ENCODE measurements at places on chromosomes 7 and 10.

DNA sequence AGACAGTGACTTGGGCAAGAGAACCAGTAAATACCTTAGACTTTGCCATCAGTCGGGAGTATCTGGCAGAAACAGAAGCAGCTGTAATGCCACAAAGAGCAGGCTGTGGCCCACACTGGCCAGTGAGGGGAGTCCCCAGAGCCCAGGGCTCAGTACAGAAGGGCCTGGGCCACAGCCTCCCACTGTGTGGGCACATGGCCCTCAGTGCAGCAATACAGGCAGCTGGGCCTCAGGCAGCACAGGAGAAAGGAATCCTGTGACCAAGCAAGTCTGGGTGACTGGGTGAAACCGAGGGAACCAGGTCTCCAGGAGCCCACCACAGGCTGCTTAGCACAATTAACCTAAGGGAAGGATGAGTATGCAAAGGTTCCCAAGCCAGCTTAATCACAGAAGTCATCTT, 14.0 kb downstream of the WDR91 start:
- no peak for DNase-seq

GRCh38 chr7:19145434-19146115, 354 bp upstream of the FERD3L start:
- DNase-seq, result no peak

GRCh38 chr10:78924319-78925003, 144.3 kb upstream of the ZMIZ1 start:
- no peak for DNase-seq

DNA sequence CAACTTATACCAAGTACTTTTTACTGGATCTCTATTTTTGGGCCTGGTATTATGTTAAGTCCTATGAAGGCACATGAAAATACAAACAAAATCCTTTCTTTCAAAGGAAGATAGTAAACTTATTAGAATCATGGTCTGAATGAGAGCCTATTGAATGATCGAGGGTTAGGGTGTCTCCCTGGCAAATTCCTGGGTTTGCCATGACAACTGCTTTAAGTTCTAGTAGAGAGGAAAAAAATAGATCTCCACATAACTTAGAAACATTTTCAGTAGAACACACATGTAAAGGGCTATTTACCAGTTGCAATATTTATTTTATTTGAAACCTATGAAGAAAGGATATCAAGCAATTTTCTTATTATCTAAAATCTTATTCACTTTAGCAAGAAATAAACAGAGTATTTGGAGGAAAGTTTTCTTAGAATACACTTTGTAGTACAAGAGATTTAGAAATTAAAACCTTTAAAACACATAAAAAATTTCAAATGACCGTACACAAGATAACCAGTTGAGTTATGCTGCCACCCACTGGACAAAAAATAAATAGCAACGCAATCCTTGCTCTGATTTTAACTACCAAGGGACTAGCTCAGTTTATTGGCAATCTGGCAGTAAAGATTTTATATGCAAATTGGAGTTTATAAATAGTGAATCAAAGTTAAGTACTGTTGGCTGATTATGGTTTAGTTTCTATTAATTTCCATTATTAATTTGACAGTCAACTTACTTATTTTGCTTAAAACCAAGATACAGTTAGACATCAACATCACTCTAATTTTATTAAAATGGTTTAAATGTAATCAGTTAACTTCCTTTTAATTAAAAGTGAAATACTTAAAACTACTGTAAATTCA, 33.9 kb downstream of the CACUL1 start:
- peak; percentile 79 for DNase-seq

DNA sequence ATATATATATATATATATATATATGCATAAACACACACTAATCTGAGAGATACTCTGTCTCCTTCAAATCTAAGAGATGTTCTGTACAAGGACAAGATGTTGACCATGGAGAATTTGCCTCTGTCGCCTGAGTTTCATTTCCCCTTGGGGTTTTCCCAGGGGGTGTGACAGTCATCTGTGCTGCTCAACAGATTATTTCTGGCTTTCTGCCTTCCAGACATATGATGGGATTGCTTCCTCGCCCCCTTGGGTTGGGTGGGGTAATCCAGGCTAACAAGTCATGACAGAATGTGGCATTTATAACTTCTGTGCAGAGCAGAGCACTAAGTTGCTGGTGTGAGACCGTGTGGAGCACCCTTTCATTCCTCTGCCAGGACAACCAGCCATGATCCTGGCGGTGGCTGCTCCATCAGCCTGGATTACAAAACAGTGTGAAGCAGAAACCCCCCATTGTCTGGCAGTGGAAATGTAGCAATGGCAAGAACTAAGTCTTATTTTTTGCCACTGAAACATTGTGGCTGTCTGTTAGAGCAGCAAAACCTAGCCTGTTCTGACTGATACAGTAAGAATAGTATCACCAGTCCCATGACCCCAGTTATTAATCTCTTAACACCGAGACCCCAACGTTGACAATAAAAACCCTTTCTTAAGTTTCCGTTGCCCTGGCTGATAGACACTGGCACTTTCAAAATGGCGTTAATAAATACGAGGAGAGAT, 13.7 kb upstream of the USP6NL start:
- no peak for DNase-seq

GRCh38 chr10:75352650-75353049, 48.9 kb downstream of the ZNF503 start:
- DNase-seq, result no peak

DNA sequence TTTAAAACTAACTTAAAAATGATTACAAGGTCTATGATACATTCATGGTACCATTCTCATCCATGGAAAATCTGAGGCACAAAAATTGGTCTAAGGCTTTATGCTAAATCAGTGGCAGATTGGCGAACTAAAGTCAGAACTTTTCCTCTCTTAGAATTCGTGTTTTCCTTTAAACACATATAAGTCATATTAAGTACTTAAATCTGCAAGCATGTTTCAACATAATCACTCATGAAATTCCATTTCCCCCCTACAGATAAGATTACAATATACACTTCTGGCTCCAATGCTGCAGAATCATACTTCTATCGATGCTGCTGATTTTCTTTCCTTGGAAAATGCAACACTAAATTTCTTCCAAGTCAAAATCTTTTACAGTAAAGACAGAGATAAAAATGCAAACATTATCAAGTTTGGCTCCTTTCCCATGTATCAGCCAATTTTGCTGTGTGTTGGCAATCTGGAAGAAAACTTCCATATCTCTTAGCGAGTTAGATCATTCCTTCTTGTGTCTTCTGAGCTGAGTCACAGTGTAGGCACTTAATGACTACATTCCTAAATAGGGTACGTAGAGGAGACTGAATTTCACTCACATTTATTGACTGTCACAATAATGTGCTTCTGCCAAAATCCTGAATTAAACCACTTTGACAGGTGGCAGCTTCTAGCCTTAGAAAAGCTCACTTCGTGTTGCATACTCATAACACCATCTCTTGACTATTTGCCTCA, 76.4 kb upstream of the LRRC17 start:
- DNase-seq, result no peak

DNA sequence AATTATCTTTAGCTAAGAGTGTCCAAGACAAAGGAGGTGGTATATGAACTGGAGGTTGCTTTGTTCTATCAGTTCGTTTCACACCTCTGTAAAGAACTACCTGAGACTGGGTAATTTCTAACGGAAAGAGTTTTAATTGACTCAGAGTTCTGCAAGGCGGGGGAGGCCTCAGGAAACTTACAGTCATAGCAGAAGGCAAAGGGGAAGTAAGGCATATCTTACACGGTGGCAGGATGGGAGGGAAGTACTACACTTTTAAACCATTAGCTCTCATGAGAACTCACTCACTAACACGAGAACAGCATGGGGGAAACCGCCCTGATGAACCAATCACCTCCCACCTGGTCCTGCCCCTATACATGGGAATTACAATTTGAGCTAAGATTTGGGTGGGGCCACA, 1202.3 kb upstream of the LRRTM3 start:
- peak; percentile 14 for DNase-seq

GRCh38 chr10:71085689-71086438, 126.5 kb upstream of the UNC5B start:
- no peak for DNase-seq

GRCh38 chr7:158887594-158887993, 31.2 kb downstream of the DYNC2I1 start:
- DNase-seq, result no peak

- no peak for DNase-seq
Observed at GRCh38 chr7:137976696-137977095, 25.2 kb downstream of the CREB3L2 start.

DNA sequence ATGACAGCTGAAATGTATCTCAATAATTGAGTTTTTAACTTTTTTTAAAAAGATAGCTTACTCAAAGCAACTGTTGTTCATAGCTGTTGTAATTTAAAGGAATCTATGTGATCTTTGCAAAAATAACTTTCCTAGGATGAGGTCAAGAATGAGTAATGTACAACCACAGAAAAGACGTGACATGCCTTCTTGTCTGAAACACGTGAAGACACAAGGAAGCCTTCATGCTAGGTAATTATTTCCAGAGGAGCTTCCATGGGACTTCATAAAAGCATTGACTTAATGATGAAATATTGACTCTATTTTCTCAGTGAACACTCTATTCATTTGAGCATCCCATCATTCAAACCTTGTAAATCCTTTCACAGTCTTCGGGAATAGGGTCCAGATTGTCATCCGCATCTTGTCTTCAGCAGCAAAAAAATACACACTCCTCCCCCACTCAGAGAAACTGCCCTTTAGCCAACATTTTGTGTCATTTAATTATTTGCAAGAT, 528.0 kb downstream of the NRG3 start:
- no peak for DNase-seq

DNA sequence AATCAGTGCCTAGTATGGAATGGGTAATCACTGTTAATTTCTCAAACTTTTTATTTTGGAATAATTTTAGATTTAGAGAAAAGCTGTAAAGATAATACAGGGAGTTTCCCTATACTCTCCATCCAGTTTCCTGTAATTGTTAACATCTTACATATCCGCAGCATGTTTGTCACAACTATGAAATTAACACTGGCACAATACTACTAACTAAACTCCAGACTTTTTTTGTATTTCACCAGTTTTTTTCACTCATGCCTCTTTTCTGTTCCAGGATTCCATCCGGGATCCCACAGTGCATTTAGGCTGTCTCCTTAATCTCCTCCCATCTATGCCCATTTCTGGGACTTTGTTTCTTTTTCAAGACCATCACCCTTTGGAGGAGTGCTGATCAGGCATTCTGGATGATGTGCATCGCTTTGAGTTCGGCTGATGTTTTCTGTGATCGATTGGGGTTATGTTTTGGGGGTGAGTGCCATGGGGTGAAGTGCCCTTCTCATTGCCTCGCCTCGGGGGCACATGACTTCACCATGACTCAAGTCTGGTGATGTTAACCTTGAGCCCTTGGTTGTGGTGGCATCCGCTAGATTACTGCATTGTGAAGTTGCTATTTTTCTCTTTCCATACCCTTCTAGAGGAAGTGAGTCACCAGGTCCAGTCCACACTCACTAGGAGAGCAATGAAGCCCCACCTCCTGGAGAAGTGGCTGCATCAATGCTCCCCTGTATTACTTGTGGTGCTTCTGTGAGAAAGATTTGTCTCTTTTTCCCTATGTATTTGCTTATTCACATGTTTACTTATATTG, 43.9 kb upstream of the GRB10 start:
- peak; percentile 68 for DNase-seq

- DNase-seq, result peak; percentile 39
Observed at GRCh38 chr10:80598084-80598798, 60.5 kb downstream of the SH2D4B start.

GRCh38 chr7:47380325-47381133, 201.4 kb downstream of the TNS3 start:
- peak; percentile 30 for DNase-seq

GRCh38 chr7:107069457-107069856, 25.0 kb downstream of the PRKAR2B start:
- DNase-seq, result peak; percentile 25

DNA sequence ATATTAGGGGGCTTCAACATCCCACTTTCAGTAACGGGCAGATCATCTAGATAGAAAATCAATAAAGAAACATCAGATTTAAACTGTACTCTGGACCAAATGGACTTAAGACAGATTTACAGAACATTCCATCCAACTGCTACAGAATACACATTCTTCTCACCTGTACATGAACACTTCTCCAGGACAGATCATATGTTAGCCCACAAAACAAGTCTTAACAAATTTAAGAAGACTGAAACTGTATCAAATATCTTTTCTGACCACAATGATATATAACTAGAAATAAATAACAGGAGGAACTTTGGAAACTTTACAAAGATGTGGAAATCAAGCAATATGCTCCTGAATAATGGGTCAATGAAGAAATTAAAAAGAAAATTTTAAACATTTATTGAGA, 86.7 kb downstream of the MICU1 start:
- DNase-seq, result no peak

DNA sequence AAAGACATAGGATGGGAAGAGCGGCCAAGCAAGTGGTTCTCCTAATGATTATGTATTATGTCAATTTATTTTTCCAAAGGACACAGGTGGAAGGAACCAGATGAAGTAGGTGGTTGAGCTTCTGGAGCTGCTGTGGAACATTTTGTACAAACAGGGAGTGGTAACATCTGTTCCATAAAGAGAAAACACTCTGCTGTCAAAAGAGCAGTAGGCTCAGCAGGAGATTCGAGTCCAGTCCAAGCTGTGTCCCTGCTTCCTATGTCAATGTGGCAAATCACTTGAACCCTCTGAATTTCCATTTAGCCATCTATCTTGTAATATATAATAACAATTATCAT, 448.0 kb upstream of the ANKRD30A start:
- no peak for DNase-seq

GRCh38 chr10:117216611-117217195, 19.4 kb downstream of the KCNK18 start:
- DNase-seq, result peak; percentile 85

DNA sequence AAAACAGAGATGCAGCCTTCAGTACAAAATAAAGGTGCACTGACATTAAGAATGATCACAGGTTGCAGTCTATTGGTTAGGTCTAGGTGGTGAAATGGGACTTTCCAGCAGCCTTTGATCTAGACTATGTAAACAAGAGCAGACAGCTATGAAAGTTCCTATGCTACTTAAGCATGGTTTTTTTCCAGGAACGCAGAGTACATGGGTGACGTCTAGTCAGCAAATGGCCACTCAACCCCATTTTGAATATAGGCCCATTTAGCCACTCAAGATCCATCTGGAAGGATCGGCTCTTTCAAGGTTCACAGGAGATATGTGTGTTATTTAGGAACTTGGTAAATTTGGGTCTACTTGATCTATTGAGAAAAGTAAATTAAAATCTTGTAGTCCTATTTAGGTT, 1424.6 kb upstream of the LRRTM3 start:
- DNase-seq, result no peak

DNA sequence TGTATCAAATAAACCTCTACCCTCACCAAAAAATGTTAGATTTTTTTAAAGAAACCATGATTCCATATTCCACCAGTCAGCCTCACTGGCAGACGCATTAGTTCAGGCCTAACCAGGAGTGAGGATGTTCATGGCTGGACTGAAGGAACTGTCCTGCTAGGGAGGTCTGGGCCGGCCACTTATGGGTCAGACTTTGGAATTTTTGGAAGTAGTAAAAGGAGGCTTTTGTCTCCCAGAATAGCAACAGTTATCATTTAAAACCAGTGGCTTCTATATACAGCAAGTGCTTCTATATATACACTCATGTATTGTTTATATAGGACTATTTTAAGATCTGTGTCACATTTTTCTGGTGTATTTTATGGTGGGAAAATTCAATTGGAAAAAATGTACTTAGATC, 120.5 kb downstream of the CNNM2 start:
- DNase-seq, result no peak

Data from hematopoietic multipotent progenitor cell treated with erythropoietin and hydrocortisone succinate and interleukin-3 and kit ligand, for 4 days (in vitro differentiated cells).